ENCODE measurements at places on chromosomes 12 and 14.
A peak's percentile ranks its signal among the peaks of the same experiment; 100 is the strongest.

DNA sequence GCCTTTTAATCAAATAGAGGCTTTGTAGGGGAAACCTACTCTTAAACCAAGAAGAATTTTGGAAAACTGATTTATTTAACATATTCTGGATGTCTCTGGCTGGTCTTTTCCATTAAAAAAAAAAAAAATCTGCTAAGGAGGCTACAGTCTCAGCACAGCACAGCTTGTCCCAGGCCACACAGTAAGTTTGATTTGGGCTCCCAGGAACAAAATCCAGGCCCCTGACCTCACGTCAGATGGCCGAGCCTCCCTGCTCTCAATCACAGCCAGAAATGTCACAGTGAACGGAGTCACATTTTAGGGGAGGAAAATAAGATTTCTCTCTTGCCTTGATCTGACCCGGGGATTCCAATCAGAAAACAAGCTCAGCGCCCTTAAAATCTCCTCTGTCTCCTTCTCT lies 72.9 kb upstream of the TBX5 start:
- no peak for DNase-seq

DNA sequence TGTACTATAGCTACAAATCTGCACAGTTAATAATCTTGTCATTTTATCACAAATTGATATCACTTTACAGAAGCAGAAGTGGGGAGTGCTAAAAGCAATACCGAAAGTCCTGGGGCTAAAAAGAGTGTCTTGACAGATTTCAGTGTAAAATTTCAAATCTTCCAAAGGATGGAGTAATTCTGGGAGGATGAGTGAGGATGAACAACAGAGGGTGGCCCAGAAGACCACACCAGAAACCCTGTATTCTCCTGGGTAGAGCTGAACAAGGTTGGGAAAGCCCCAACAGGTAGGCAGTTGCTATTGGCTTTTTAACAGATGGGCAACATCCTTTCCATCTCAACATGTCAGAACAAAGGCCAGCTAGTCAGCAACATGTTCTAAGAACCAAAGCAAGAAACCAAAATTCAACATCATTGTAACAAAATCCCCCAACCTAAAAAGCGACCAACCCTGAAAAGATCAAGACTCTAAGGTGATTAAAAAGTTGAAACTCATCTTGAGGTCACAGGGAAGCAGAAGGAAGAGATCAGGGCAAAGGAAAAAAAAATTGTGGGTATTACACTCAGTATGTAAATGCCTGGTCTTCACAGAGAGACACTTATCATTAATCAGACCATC lies 38.8 kb downstream of the CBX5 start:
- no peak for DNase-seq

DNA sequence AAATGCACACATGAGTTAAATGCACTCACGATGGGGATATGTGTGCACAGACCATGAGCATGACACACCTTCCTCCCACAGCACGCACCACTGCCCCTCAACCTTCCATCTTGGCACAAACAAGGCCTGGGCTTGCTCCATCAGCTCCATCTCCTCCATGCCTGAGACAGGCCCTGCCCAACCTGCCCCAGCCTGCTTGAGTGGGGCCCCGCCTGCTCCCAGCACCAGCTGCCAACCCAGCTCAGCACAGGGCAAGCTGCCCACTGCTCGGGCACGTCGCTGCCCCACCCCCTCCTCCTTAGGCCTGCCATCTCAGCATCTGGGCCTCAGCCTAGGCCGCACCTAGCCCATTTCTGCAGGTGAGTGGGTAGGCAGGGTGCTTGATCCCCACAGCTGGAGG lies 27.6 kb upstream of the KRT78 start:
- DNase-seq: no peak

GRCh38 chr12:101074940-101075680 lies 134.9 kb downstream of the SLC5A8 start:
- DNase-seq: no peak

DNA sequence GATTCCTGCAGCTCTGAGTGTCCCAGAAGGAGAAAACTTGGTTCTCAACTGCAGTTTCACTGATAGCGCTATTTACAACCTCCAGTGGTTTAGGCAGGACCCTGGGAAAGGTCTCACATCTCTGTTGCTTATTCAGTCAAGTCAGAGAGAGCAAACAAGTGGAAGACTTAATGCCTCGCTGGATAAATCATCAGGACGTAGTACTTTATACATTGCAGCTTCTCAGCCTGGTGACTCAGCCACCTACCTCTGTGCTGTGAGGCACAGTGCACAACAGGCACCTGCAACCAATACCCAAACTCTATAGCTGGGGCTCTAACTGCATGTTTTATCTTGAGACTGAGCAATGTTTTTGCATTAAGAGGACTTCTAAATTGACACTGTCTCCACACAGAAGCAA lies 379.2 kb upstream of the OR4E1 start:
- DNase-seq: no peak

GRCh38 chr12:1595026-1595561 lies 713 bp upstream of the FBXL14 start:
- DNase-seq: no peak

- no peak for DNase-seq
Observed at GRCh38 chr14:102590667-102591099, 1.8 kb upstream of the RCOR1 start.

DNA sequence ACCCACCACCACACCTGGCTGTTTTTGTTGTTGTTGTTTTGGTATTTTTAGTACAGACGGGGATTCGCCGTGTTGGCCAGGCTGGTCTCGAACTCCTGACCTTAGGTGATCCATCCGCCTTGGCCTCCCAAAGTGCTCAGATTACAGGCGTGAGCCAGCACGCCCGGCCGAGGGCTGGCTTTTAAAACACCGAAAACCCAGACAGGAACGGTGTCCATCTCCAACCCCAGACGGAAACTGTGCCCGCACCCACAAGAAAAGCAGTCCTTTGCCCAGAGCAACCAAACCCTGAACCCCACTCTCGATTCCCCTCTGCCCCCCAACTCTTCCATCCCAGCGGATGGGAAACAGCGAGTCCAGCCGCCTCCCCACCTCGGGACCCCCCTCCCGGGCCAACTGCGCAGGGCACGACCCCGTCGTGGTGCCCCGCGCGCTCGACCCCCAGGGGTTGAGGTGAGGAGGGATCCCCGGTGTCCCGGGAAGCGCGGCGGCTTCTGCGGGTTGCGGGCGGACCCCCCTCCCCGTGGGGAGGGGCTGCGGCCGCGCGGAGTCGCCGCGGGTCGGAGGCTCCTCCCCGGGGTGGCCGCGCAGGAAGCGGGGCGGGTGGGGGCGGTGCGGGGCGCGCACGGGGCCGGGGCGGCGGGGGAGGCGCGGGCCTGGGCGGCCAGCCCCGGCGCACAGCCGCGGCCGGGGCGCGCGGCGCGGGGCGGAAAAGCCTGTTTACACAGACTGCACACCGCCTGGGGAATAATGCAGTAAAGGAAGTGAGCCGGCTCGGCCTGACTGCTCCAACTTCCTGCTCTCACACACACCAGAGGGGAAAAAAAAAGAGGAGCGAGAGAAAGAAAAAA lies at the start of gene ELK3:
Gene ELK3 (plus strand): TSS at position 651 of the 851 bp plus-strand sequence.
- DNase-seq: peak; percentile 33

DNA sequence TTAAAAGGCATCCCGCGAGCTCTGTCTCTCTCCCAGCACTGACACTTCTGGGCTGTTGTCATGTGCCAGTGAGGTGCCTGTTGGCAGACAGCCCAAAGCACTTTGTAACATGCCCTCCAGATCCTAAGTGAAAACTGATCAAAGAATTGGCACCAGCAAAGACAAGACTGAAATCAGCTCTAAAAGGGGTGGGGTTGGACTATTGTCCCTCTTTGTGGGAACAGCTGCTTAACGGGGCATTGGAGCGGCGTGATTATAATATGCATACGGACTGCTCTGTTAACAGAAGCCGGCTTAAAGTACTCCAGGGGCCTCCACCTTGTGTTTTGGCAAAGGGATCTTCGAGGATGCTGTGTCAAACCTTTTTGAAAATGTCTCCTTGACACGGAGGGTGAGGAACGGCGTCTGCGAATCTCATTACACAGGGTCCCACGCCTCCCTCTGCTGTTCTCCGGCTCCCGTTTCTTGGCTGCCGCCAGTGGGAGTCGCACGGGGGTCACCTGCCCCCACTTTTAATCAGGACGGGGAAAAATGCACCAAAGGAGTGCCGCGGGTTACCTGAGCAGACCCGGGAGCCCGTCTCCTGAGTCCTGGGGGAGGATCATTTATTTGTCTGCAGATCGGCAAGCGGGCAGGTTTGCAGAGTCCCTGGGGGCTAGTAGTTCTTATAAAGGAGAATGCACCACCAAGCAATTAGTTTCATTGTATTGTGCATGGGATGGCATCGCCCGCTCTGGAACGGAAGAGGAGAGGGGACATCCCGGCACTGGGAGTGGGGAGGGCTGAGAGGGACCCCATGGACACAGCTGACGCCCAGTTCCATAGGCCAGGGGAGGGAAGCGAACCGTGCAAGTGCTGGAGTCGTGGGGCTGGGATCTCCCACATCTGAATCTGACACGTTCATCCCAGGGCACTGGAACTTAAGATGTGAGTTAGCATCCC lies 44.3 kb downstream of the SPRING1 start:
- DNase-seq: no peak

- no peak for DNase-seq
Observed at GRCh38 chr14:39880965-39881364, 448.7 kb upstream of the FBXO33 start.

DNA sequence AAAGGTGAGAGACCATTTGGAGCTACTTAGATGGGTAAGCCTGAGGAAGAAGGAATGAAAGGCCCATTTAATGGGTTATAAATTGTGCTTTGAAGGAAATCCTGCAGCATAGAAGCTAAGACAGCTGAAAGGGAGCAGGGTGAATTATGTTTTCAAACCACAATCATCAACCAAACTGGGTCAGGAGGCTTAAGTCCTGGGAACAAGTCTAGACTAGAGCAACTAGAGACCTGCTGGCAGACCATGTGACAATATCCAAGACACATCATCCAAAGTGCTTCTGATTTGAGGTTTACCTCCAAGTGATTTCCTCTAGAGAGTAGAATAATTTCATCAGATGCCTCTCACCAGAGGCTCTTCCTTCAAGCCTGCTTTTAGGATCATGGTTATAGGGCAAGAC lies 53.7 kb downstream of the MAP3K9 start:
- DNase-seq: no peak

DNA sequence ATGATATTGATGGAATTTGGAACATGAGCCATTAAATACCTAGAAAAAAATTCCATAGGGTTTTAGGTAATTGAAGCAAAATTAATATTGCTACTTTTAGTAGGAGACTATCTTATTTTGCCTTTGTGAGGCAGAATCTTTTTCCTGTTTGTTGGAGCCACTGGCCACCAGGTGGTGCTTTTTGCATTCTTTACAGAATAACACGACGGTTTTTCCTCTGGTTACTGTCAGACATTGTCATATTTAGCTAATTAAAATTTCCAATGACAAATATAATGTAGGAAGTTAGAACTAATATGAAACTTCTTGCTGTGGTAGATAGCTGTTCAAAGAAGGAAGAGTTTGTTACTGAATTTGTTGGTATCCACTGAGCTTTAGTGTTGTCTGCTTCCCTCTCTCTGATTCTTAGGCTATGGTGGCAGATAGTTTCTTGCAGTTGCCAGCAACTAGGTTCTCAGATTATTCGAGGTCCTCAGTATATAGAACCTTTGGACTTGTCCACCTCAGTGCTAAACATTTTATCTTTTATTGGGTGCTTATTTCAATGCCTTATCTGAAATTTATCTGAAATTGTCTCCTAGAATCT lies 25.7 kb downstream of the RAB21 start:
- DNase-seq: peak; percentile 28

DNA sequence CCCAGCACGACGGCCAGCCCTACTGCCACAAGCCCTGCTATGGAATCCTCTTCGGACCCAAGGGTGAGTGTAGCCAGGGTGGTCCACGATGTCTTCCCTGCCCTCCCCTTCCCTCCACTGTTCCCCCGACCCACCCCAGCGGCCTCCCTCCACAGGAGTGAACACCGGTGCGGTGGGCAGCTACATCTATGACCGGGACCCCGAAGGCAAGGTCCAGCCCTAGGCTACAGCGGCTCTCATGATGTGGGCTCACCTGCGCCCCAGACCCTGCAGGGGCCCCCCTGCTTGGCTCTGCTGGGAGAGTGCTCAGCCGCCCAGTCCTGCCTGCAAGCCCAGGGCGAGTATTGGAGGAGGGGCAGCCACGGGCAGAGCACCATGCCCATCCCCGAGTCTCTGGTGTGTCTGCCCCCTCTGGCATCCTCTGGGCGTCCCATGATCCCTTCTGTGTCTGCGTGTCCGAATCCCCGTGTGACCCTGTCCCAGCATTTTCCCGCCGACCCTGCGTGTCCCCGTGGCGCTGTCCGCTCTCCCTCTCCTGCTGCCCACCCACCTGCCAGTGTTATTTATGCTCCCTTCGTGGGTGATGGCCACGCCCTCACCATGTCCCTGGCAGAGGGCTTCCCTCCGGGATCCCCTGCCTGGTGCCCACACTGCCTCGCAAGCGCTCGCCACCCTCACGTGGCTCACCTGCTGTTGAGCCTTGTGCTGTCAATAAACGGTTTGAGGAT lies 5.0 kb downstream of the CRIP2 start:
- no peak for DNase-seq

GRCh38 chr12:84807249-84807648 lies 105.3 kb downstream of the SLC6A15 start:
- no peak for DNase-seq

DNA sequence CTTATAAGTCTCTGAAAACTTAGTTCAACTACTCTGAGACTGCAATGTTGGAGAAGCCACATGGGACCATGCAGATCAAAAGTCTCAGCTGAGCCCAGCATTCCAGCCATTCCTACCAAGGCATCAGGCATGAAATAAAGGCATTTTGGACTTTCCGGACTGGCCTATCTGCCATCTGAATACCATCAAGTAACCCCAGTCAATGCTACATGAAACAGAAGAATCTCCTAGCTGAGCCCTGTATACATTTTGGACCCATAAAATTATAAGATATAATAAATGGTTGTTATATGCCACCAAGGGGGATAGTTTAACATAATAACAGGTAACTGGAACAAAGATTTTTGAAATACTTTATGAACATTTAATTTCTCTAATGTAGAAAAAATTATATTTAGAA lies 9.3 kb upstream of the TMEM260 start:
- no peak for DNase-seq

- DNase-seq: no peak
Observed at GRCh38 chr12:71449373-71450070, 9.9 kb downstream of the LGR5 start.

DNA sequence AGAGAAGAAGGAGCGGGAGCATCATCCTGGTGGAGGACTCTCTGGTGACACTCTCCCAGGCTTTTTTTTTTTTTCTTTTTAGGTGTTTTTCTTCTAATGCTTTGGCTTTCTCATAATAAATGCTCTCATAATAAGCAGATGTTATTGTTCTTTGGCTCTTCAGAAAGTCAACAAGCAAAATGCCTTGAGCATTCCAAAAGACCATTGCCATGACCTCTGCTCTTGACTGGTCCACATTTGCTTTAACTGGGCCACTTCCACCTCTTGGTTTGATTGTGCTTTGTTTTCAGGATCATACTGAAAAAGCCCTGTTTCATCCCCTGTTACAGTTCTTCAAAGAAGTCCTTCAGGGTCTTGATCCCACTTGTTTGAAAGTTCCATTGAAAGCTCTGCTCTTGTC lies 36.9 kb downstream of the CRACR2A start:
- DNase-seq: no peak

GRCh38 chr12:77349689-77350370 lies 284.5 kb upstream of the E2F7 start:
- DNase-seq: no peak
